Mesendoderm (in vitro differentiated cells): ENCODE measurements at places on chromosomes 13 and 19.

DNA sequence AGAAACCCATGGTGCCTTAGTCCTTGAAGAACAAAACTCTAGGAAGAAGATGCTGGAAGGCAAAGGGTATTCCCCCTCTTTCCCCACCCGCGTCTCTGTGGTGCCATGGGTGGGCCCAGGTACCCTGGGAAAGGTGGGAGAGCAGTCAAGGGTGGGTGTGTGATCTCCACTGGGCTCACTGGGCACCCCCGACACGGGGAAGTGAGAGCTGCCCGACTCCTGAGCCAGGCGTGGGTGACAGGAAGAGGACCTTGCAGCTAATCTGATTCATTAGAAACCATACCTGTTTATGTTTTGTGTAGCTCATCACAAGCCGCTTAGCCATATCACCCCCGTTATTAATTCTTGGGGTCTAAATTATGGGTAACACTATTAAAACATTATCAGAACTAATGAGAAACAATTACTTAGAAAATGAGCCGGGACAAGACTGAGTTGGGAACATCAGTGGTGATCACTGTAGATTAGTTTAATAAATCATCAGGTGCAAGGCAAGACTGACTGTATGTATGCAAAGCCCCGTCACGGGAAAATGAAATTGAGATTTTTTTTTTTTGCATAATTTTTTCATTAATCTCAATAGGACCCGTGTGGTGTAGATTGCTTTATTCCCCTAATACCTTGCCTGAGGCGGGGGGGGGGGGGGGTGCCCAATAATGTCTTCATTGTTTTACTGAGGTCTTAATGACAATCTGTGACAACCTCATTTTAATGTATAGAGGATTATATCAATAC is 77.3 kb downstream of the ZIC5 start:
- DNase-seq, result no peak

- peak; percentile 94 for DNase-seq
Observed at GRCh38 chr13:98937911-98938381, 39.9 kb downstream of the DOCK9 start.

DNA sequence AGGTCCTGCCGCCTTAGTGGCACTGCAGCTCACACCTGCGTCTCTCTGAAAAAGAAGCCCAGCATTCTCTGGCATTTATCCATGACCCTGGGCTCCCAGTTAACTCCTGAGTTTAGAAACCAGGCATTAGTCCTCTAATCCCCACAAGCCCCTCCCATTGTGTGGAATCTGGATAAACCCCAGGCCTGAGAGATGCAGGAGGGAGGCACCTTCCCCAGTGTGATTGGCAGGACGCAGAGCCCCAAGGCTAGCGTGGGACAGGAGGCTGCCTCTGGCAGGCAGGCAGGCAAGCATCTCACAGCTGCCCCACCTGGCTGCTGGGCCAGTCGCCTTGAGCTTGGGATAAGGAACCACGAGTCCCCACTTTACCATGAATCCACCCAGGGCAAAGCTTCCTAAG is 11.0 kb upstream of the SERPINE3 start:
- peak; percentile 92 for DNase-seq

GRCh38 chr13:90205081-90205480 is 1142.4 kb upstream of the MIR17HG start:
- DNase-seq, result no peak

- no peak for DNase-seq
Observed at GRCh38 chr13:102688306-102688973, 6.4 kb downstream of the METTL21C start.

GRCh38 chr19:58330458-58330857 is 3.7 kb downstream of the ZSCAN22 start:
- peak; percentile 50 for DNase-seq

DNA sequence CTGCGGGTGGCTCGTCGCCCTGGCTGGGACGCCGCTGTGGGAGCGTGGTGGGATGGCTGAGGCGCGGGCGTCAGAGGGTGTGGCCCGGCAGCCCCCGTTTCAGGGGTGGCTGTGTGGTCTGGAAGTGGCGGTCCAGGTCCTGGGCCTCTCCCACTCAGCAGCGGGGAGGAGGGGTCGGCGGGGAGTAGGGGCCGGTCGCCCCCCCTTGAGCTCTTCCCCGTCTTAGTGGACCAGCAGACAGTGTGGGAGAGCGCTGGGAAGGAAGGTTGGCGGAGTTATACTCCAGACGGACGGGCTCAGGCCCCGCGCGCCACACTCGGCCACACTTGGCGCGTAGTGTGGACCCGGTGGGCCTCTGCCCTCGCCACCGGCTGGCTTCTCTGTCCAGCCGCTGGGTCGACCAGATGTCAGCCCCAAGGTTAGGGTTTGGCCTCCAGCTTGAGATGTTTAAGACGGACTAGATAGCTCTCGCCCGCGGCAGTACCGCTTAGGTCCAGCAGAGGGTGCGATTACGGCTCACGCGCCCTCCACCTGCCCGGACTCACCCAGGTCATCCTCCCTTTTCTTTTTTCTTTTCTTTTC is 21.7 kb upstream of the ZNF429 start:
- DNase-seq, result peak; percentile 76

GRCh38 chr13:106587787-106588186 is 19.9 kb upstream of the ARGLU1 start:
- DNase-seq, result no peak

- DNase-seq, result no peak
Observed at GRCh38 chr13:108304170-108305016, 34.9 kb downstream of the TNFSF13B start.

GRCh38 chr13:113882716-113883115 is 18.8 kb upstream of the GAS6 start:
- no peak for DNase-seq

DNA sequence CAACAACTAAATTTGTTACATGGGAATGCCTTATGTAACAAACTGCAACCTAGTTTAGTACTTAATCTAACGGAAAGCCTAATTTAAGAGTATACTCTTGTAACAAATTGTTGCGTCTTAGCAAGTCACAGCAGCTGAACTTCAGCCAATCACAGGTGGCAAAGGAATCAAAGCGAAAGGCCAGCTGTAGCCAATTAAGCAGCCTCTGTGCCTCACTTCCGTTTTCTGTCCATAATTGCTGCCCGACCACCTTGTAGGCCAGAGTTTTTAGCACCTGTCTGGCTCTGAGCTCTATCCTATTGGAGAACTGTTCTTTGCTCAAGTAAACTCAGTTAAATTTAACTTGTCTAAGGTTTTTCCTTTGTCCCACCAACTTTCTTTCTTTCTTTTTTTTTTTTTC is 18.1 kb upstream of the HSPH1 start:
- DNase-seq, result no peak

GRCh38 chr13:92804346-92804745 is 422.3 kb upstream of the GPC6 start:
- DNase-seq, result no peak

- peak; percentile 68 for DNase-seq
Observed at GRCh38 chr19:39052243-39052746, 19.9 kb upstream of the FBXO27 start.

- no peak for DNase-seq
Observed at GRCh38 chr19:10422846-10423245, 2.5 kb downstream of the PDE4A start.

- DNase-seq, result no peak
Observed at GRCh38 chr13:76955193-76955592, 6.9 kb downstream of the ACOD1 start.

DNA sequence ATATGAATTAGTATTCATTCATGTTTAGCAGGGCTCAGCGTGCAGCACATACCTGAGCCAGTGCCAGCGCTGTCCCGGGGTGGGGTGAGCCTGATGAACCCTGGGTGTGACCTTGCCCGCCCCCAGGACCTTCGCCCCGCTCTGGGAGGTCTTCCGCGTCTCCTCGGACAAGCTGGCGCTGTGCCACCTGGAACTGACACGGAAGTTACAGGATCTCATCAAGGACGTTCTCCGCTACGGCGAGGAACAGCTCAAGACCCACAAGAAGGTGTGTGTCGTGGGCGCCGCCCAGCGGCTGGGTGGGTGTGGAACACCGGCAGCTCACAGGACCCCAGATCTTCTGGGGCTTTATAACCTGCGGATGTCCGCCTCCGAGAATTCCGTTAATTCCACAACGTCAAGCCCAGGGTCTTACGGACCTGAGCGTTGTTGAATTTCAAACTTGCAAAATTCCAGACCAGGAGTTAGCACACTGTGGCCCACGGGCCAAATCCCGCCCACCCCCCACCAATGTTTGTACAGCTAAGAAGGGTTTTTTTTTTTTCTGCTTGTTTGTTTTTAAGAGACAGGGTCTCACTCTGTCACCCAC is 15.4 kb downstream of the FCHO1 start:
- peak; percentile 91 for DNase-seq

DNA sequence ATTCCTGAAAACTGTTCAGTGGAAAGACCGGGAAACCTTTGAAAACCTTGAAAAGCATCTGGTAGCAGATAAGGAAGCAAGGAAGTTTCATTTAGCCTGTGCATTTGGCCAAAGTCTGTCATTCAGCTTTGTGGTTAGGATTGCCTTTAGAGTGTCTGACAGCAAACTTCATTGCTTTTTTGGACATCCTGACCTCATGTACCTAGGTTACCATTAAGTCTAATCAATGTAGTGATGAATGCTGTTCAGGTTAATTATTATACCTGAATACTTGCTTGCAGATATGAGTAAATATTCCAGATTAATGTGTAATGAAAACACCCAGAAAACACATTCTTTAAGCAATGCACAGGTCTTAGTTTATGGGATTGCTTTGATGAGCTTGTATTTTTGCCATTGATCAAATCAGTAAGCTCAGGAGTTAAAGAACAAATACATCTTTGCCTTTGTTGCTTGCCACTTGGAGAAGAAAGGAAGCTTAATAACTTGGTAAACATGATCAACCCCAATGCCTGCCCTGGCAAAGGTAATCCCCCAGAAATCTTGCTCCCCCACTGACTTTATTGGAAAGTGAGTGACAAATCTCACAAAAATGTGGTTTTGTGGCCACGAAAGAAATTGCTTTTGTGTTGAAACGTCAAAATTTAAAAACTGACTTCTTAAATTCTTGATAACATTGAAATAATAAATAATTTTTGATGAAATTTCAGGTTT is 87.4 kb downstream of the SLC15A1 start:
- no peak for DNase-seq

DNA sequence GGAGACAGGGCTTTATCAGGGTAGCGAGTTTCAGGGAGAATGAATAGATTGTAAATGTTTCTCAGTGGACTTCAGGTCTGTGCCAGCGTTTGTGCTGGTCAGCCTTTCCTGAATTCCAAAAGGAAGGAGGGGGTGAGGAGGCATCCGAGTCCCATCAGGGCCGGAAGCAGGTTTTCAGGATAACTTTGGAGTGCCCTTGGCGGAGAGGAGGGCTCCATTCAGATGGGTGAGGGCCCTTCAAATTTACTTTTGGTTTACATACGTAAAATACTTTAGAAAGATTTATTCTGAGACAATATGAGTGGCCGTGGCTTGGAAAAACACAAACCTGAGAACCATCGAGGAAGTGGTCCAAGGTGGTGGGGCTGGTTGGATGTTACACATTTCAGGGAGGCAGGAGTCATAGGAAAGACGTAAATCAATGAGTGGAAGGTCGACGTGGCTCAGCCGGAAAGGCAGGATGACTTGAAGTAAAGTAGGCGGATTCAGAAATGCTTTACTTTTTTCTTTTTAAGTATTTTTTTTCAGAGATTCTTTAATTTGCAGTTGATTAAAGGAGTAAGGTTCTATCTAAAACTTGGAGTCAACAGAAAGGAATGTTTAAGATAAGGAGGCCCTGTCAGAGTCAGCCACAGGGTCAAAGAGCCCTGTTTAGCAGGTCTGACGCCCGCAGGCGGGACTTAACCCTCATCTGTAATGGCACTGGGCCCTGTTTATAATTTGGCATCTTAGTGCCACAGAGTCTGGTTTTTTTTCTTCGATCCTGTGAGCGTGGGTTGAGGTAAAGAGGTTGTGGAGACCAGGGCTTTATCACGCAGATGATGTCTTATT is 32.8 kb downstream of the ATP11A start:
- DNase-seq, result peak; percentile 94

DNA sequence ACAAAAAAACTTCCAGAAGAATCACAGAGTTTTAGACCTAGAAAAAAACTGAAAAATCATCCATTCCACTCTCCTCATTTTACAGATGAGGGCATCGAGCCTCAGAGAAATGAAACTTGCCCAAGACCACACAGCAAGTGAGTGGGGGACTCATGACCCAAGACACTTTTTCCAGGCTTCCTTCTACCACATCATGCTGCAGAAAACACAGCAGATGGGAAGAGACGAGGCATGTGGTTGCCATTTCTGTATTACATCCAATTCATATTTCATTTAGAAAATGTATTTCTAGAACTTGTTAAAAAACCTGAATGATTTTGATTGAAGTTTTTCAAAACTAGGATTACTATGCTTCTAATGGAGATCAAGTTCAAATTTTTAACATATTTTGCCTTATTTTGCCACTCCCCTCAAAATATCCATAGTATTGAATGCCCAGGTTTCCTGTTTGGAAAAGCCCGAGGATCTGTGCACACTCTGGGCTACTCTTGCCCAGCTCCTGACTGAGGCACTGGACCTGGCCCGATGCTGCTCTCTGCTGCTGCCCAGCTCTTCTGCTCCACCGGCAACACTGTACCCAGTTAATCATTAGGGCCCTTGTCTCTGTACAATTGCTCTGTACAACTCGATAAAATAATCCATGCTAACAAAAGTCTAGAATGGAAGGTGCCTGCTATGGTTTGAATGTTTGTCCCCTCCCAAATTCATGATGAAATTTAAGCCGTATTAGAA is 157.4 kb downstream of the EFNB2 start:
- DNase-seq, result no peak

GRCh38 chr13:27406178-27406939 is 18.1 kb upstream of the GTF3A start:
- peak; percentile 39 for DNase-seq

- DNase-seq, result no peak
Observed at GRCh38 chr13:105048677-105049076, 1486.8 kb downstream of the EFNB2 start.

DNA sequence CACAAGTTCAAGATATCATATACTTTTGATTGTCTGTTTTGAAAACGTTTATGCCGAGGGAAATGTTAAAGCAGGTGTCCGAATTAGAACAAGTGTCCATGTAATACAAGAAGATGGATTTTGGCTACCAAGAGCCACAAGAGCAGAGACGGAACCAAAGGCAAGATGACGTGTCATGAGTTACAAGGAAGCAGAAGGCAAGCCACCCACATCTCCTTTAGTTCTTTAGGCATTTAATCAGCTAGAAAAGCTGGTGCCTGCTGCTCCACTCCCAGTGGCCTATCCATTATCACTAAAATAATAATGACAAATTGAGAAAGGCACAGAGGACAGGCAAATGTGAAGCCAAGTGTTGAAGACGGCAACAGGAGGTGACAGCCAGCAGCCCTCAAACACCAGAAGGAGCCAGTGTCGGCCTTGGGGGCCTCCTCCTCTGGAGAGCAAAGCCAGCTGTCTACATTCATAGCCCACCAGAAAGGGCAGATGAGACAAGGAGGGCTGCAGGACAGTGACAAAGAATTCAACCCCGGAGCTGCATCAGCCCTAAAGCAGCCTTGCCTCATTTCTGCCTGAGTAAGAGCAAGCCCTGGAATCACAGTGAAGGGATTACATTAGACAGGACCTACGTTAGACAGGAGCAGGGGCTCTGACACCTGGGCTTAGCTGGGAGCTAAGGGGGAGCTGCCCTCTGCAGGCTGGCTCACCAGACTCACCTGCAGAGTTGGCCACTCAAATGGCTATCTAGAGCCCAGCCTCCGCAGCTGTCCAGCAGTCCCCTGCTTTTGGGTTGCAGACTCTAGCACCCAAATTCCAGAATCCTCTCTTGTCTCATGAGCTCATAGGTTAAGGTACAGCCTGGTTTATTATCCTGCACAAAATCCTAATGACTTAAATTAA is 569.9 kb downstream of the UQCRFS1 start:
- DNase-seq, result no peak
